ENCODE measurements at places on chromosomes 12 and 14.

DNA sequence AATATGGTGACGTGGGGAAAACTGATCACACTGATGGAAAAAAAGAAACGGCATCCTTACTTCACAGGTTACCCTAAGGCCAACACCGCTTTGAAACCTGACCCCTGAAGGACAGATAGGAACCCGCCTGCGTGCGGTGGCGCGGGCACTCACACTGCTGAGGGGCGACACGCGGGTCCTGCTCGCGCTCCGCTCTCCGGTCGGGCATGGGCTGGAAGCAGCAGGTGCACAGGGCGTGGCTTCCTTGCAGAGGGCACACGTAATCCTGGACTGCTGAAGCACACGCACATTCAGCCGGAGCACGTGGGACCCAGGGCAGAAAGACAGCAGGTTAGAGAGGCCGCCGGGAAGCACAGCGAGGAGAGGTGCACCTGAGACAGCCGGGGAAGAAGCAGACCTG, 22.8 kb upstream of the GOLGA3 start:
- DNase-seq: no peak

GRCh38 chr14:32102152-32102787, 25.2 kb downstream of the ARHGAP5 start:
- DNase-seq: no peak

GRCh38 chr14:64265222-64265621, 28.9 kb downstream of the ESR2 start:
- no peak for DNase-seq

DNA sequence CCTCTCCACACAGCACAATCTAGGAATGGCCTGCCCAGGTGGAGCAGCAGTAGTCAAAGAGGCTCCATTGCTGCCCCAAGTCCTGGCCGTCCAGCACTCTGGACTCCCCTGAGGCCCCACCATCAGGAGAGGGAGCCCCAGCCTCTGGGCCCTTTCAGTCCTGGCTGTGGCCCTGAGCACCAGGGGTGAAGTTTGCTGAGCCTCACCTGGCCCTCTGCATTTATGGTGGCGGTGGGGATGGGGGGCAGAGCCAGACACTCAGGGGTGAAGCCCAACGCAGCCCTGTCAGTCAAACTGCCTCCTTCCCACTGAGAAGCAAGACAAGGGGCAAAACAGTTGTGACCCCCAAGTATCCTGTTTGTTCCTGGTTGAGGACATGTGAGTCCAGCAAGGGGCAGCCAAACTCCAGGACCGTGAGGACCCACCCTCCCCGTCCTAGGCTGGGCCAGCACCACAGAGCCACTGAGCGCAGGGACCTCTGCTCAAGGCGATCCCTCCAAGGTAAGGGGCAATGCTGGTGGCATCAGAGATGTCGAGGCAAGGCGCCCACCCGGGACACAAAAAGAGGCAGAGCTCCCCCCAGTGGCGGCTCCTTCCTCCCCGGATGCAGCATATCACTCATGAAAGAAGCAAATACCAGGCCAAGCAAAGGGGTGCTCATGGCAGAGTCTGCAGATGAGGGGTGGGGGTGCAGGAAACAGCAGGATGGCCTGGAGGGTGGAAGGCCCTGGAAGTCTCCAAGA, 4.8 kb upstream of the AMN start:
- DNase-seq: no peak

GRCh38 chr14:95662376-95663186, 23.6 kb upstream of the TCL1B start:
- no peak for DNase-seq

GRCh38 chr14:90831821-90832220, 15.6 kb upstream of the TTC7B start:
- DNase-seq: no peak

GRCh38 chr12:92193063-92193462, 47.4 kb upstream of the BTG1 start:
- no peak for DNase-seq

GRCh38 chr12:113340061-113340460, 5.2 kb upstream of the SLC8B1 start:
- no peak for DNase-seq

Data from hypothalamus (tissue), 51 donors.